GM13976 (cell line): ENCODE measurements at places on chromosomes 3 and 15.

DNA sequence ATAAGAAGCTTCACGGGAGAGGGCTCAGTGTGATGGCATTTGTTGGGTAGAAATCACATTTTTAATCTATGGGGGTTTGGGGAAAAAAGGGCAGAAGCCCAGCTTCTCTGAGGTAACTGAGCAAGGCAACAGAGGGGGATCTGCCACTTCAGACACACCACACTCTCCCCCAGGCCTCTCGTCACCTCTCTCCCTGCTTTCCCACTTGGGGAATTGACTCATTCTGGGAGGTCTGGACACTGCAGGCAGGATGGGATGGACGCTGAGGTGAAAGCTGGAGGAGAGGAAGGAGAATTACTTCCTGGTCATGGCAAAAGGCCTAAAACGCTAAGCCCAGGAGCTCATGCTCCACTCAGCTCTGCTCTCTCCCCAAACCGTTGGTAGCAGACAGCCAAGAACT lies 33.2 kb downstream of the MYO5C start:
- DNase-seq = no peak

- no peak for DNase-seq
These were observed 103.1 kb downstream of the SPATA16 start for GRCh38 chr3:173037840-173038483.

GRCh38 chr3:4865714-4866113 lies 113.5 kb upstream of the BHLHE40 start:
- DNase-seq = no peak

GRCh38 chr3:16498130-16498890 lies 15.2 kb downstream of the RFTN1 start:
- no peak for DNase-seq

DNA sequence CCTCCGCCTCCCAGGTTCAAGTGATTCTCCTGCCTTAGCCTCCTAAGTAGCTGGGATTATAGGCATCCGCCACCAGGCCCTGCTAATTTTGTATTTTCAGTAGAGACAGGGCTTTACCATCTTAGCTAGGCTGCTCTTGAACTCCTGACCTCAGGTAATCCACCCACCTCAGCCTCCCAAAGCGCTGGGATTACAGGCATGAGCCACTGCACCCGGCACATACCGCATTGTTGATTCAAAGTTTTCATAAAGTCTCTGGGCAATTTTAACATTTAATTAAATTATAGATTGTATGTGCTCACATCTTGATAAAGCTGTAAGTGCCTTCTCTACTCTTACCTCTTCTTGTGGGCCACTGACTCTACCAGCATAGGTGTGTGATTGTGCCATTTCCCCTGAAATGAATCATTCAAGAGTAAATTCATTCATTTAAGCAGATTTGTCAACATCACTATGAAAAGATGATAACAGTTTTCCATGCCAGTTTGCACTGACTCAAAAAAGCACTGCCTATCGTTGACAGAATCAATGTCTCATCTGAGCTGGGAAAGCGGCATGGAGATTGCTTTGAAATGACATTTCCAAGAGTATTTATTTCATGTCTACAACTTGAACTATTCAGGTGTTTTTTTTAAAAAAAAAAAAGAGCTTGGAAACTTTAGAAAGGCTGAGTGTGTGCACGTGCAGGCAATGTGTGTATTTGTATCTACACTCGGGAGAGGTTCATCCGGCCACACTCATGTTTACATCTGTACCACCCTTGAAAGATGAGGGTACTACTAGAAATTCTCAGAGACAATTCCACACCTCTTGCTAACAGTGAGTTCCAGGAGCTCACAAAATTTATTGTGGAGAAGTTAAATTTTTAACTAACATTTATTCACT lies 3.5 kb downstream of the BCL2A1 start:
- no peak for DNase-seq

DNA sequence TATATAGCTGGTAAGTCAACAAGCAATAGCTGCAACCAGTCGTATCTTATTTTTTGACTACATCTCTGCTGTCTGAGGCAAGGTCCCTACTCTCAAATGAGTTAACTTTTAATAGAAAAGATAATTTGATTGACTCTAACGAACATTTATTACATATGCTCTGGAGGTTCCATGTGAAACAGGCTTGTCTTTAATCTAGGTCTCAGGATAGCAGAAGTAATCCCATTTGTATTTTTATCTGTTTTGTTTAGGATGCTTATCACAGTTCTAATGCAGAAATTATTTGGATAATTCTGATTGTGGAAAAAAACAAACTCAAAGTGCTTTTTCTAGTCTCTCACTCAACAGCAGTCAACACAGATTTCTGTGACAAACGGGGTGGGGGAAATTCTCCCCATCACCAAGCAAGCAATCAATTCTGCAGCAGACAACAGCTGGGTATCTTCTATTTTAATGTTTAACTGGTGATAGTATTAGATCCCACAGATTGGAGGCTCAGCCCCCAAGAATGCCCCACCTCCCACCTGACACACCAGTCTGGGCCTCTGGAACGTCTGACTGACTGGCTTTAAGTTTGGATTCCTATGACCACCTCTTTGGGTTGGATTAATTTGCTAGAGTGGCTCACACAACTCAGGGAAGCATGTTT lies 58.8 kb downstream of the ITPR1 start:
- DNase-seq = no peak

DNA sequence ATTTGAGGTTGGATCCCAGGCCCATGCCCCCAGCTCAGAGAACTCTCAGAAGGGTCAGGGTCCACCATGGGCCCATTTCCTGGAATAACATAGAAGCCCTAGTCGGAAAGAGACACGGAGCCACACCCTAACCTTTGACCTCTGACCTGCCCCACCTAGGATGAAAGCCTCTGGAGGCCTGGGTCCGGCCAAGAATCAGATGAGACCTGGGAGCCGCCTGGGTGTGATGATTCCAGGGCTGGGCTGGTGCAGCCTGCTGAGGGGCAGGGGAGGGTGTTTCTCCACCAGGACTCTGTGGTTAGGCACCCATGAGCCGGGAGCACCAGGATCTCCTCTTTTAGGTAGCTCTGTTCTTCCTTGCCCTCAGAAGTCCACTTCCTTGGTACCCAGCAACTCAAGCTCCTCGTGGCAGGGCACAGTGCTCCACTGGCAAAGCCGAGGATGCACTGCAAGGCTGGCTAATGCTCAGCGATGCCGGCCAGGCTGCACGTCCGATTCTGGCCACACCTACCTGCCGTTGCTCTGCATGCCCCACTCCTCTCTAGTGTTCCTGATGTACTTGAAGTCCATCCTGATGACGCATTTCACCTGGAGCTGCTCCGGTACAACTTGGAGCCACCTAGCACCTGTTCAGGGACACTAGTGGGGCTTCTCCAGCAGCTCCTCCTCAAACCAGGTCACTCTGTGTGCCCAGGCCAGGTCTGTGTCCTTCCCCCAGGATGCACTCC lies 57.4 kb downstream of the ZNF445 start:
- no peak for DNase-seq

DNA sequence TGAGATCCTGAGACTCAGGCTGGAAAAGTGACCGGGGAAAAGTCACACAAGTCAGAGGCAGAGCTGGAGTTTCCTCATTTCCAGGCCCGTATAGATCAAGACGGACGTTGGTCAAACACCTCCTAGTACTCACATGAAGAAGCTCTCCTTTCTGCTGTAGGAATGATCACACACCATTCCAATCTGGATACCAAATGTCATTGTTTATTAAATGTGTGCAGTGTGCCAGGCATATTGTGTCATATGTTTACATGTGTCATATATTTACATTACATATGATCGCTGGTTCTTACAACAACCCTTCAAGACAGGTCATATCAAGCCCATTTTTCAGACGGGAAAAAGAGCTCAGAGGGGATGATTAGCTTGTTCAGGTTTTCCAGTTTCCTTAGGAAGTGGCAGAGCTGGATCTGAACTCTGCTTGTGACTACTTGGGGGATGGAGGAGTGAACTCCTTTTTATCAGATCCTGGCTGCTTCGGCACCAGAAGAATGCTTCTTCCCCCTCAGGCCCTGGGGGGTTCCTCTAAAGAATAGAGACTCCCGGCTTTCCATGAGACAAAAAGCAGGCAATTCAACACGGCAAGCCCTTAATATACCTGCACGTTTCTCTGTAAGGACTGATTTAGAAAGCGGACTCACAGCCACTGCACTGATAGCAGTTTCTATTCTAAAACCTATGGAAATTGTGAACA lies 41.9 kb downstream of the FAM43A start:
- no peak for DNase-seq

GRCh38 chr3:85835857-85836440 lies 877.2 kb downstream of the CADM2 start:
- DNase-seq = no peak

DNA sequence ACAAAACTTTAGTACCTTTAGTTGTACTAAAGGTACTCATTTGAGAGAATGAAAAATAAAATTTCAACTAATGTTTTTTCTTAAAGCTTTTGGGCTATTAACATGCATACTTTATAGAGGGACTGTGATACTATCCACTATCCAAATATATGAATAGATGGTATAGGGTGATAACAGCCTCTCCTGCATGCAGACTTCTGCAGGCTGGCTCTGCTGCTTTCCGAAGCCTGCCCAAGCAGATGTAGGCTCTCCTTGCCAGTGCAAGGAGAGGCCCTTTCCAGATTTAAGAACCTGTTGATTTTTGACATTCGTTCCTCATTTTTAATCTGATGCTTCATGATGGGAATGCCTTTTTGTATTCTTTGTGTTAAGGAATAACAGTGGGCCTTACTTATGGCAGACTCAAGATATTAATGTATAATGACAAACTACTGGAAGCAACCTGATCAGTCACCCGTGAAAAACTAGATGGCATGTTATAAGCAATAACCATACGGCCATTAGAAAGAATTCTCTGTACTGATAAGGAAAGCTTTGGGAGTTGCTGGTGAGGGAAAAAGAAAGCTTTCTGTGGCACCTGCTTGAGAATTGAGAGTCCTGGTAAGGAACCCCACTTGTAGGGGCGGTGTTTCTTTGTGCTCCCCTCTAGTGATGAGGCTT lies 181.7 kb downstream of the TP63 start:
- no peak for DNase-seq

GRCh38 chr15:70093070-70093469 lies 4.6 kb downstream of the TLE3 start:
- no peak for DNase-seq

- no peak for DNase-seq
These were observed 24.4 kb upstream of the RAB7A start for GRCh38 chr3:128701342-128702212.

GRCh38 chr3:16188071-16188470 lies 13.6 kb downstream of the GALNT15 start:
- DNase-seq = no peak

DNA sequence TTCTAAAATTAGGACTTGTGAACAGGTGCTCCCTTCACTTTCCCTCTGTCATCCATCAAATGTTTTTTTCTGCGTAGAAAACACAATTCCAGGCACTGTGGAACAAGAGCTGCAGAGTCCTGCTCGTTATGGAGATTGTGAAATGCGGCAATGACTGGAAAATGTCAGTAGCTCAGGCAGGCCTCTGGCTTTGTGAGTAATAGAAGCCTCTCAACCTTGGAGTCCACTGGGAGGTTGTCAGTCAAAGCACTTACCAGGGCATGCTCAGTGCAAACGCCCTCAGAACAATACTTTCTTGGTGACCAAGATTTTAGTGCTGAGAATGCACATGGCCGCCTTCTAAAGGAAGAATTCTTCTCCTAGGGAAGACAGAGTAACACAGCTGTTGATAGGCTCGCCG lies 26.7 kb upstream of the MED12L start:
- DNase-seq = no peak

DNA sequence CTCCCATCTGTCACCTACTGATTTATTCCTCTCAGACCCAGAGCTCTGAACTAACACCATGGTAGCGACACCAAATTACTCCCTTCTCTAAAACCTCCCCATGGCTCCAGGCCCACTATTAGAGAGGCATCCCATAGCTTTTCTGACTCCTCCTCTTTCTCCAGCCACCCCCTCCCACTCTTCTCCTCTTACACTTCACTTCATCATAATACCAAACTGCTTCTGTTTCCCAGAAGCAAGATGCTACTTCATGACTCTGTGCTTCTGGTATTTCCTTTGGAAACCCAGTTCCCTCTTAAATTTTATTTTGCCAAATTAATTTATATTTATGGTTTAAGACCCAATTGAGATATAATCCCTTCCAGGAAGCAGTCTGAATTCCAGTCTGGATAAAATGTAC lies 465.1 kb upstream of the PDZRN3 start:
- no peak for DNase-seq

DNA sequence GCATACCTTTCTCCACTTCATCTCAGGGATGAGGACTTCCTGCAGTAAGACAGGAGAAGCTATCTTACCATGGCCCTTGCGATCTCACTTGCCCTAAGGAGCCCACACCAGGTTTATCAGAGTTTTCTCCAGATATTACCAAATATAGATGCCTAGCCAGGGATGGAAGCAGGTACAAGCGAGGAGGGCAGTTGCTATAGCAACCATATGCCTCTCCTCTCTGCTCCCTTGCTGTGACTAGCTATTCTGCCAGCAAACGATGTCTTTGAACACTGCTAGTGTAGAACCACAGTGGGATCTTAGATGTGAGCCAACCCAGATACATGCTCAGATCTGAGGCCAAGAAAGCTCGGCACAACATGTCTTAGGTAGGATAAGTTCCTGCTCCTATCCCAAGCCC lies 33.9 kb downstream of the GRAMD2A start:
- DNase-seq = no peak

GRCh38 chr15:37112171-37112570 lies 11.8 kb upstream of the MEIS2 start:
- DNase-seq = no peak

DNA sequence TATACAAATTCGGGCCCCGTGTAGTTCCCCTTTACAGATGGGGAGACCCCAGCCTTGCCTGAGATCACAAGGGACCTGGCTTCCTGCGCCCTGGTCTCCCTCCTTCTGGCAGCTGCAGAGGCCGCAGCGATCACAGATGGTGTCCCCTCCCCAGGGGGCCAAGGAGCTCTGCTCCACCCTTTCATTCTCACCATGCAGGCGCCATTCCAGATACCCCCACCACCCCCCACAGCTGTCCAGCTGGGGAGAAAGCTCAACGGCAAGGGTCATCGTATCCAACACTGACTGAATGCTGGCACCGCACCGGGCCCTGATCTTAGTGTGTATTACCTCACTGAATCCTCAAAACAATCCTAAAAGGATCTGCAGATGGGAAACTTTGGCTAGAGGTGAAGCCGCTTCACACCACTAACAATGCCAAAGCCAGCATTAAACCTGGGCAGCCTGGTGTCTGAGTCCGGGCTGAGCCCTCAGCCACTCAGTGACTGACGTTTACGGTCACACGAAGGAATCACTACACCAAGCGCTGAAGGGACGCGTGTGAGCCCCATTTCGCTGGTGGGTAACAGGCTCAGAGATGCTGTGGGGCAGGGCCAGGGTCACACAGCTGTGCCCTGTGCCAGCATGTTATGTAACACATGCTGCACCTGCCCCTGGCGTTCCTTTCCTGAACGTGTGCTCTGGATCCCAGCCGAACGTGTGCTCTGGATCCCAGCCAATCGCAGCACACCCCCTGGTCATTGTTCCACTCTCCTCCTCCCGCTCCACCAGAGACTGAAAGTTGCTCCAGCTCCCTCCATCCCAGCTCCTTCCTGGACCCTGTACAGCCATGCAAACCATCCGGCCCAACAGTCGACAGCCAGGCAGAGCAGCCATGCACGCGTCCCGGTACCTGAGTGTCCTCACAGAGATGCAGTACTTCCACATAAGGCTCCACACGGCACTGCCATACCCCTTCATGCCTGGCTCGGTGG lies 51.8 kb downstream of the IQSEC1 start:
- DNase-seq = peak; percentile 72

- DNase-seq = no peak
These were observed 78.5 kb downstream of the HMG20A start for GRCh38 chr15:77499087-77499760.

- DNase-seq = no peak
These were observed 27.2 kb upstream of the ADAMTS7 start for GRCh38 chr15:78838489-78838888.
